Fibroblast of skin of right quadriceps (primary cell): ENCODE measurements at places on chromosomes 1 and 21.

DNA sequence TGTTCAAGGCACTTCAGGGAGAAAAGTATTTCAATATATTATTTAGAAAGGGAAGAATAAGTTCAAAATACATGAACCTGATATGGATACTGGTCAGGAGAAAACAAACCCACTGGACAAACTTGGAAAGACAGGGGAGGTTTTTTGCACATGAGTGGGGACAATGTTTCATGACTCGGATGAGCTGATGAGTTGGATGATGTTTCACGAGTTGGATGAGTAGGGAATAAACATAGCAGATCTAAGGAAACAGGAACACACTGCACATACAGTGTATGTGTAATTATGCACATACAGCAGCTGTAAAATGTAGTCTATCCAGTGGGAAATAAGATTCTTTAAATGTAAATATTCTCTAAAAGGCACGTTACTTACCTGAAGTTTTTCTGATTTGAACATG, 682.9 kb upstream of the ADAMTS5 start:
- DNase-seq, result peak; percentile 27

DNA sequence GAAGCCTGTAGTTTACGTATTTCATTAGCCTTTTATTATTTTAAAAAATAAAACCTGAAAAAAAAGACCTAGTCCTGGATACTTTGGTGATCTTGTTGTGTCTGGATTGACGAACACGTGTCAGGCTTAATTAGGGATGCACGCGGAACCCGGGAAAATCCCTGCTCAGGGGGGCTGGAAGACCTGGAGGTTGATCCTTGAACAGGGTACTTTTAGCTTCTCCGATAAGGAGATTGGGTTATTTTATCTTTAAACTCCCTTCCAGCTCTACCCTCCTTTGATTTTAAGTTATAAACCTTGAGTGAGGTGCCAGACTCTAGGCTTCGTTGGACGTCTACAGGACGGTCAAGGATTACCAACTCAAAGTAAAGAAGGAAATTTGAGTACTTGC, 552 bp upstream of the ZNF691 start:
- no peak for DNase-seq

DNA sequence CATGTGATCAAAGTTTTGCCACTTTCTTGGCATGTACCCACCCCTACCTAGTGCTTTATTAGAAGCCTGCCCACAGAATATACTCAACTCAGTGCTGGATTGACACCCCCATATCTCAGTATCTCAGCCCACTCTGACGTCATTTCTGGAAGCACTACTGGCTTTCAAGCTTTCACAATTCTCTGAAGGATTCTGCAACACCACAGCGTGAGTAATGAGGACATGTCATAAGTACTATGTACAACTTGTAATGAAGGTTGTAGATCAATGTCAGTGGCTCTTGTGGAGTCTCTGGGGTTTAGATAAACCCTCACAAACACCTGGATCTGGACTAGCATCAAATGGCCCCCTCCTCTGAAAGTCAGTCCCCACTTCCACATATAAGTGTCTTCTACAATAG, 57.2 kb downstream of the TNFSF4 start:
- DNase-seq, result peak; percentile 64

- no peak for DNase-seq
Measured at GRCh38 chr1:185112356-185112755, 44.4 kb downstream of the TRMT1L start.

DNA sequence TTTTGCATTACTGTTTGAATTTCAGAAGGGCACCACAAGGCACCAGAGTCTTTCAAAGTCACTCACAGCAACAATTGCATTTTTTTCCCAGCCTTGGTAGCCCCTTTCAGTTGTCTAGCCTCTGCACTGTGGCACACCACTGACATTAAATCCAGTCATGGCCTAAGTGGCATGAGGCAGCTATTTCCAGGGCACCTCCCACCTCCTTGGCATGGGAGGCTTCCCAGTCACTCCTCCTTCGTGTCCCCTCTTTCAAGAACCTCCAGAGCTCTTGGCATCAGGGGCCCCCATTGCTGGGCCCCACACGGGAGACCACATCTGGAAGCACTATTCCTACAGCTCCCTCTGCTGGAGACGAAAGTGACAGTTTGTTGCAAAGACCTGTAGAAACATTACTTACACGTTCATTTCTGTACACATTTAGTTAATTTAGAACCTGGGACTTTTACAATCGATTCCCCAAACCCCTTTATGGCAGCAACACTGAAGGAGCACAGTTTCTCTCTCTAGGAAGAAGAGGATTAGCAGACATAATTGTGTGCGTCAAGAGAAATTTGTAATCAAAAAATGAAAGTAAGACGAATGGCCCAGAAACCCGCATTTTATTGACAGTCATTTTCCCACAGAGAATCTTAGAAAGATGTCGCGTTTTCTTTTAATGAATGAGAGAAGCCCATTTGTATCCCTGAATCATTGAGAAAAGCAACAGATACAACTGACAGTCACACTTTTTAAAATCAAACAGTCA, 5.7 kb upstream of the CHD5 start:
- peak; percentile 38 for DNase-seq

DNA sequence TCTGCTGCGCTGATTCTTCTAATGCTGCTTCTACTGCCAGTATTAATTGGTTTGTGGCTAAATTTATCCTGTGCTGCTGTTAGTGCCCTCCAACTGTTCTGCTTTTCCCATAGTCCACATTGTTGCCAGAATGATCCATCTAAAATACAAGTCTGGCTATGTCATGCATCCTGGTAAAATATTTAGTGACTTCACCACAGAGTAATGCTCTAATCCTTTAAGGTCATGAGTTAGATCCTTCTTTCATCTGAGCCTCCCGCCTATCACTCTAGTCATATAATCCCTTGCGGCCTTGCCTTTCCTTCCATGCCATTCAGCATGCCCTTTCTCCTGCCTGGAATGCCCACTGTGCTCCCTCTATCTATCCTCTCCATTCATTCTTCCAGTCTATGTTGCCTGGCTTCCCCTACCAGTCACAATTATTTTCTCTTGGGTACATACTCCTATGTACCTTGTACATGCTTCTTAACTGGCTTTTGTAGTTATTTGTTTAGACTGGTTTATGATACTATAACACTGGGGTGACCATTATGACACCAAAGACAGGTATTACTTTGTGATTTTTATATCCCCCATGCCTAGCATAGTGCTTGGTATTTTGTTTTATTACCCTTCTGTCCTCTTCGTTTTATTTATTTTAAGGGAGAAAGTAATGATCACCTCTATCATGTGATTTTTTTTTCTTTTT, 144.0 kb downstream of the MAGI3 start:
- DNase-seq, result peak; percentile 90

GRCh38 chr1:243942196-243943150, 92.4 kb upstream of the AKT3 start:
- DNase-seq, result no peak

DNA sequence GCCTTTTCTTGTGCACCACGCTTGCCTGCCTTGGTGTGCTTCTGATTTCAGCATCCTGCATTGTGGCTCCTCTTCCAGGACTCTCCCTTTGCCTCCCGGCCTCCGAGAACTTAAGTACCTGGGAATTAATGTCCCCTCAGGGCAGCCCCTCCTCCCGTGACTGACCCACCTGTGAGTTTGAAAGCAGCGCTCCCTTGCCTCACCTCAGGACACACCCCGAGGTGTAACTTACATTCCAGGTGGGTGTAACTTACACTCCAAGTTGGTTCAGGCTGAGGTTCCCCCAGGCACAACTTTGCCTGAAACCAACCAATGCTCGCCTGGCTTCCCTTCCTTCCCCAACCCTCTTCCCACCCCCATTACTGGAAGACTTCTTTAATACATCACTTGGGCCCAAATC, 161.4 kb downstream of the KAZN start:
- DNase-seq, result no peak

DNA sequence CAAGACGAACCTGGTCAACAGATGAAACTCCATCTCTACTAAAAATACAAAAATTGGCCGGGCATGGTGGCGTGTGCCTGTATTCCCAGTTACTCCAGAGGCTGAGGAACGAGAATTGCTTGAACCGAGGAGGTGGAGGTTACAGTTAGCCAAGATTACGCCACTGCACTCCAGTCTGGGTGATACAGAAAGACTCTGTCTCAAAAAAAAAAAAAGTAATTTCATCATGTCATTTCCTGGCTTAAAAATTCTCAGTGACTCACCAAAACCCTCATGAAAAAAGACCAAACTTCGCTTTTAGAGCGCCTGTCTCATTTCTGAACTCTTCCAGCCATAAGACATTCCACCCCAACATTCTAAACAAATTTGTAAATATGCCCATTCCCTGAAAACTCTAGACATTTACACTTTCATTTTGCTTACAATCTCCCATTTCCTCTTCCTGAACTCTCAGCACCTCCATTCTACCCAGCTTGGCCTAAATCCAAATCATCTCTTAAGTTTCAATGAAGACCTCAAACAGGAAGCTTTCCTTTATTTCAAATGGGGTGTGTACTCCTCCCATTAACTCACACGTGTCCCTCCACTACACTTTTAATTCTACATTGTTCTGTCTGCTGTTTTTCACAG, 50.5 kb upstream of the PRRC2C start:
- DNase-seq, result peak; percentile 83

- peak; percentile 2 for DNase-seq
Measured at GRCh38 chr1:68495968-68496679, 758 bp downstream of the DEPDC1 start.

DNA sequence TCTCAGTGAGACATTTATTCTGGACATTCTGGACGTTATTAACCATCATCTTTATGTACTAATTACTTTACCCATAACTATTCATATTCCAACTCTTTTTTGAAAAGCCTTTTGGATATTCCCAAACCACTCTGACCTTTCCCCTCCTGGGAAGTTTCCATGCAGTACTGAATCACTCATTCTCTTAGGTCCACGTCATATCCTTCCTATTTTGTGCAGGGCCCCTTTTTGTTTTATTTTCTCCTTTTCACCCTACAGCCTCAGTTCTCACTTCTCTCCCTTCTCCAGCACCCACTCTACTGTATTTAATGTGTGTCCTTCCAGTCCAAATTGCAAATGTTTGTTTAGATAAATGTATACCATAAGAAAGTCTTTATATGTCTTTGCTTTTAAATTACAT, 16.4 kb upstream of the ATP1A1 start:
- peak; percentile 28 for DNase-seq

DNA sequence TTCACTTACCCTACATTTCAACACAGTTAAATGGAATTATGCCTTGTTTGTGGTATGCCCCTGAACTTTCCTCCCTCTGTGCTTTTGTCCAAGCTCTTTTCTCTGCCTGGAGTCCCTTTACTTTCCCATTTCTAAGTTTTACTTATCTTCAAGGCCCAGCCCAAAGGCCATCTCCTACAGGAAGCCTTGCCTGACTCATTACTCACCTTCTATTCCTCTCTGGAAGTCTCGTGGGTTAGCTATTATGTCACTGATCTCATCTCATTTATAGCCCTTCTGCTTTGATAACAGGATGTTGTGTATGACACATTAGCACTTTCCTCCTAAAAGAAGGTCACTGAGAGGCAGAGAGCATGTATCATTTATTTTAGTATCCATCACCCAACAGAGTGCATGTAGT, 78.8 kb upstream of the CD1D start:
- peak; percentile 61 for DNase-seq

GRCh38 chr1:230381585-230381984, 44.5 kb downstream of the PGBD5 start:
- DNase-seq, result no peak

DNA sequence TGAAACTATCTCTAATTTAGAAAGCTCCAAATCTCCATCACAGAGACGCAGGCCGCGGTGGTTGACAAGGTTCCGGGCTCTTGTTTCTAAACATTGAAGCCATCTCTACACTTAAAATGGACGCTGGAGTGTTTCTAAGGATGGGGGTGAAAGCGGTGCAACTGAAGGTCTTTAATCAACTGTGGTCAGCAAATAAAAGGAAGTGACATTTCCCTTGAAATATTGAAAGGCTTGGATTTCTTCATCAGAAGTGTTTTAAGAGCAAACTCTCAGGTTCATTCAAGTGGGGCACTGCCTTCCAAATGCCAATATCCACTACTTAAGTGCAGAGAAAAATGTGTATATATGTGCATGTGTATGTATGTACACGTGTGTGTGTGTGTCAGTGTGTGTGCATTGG, 117.3 kb downstream of the KAZN start:
- DNase-seq, result no peak

GRCh38 chr1:221913351-221913892, 171.5 kb upstream of the DUSP10 start:
- DNase-seq, result no peak

GRCh38 chr1:240005997-240006650, 85.6 kb upstream of the FMN2 start:
- no peak for DNase-seq

DNA sequence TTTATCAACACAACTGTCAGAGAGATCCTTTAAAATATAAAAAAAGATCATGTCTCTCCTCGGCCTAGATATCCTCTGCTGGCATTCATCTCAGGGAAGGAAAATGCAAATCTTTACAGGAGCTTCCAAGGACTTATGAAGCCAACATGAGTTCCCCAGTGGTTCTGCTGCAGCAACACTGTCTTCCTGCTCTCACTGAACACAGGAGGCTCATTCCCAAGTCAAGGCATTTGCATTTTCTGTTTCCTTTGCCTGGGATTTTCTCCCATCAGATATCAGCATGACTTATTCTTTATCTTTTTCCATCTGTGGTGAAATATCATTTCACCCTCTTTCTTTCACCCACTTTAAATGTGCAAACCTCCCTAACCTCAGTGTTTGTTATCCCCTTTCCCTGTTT, 513.8 kb upstream of the ZP4 start:
- DNase-seq, result no peak

DNA sequence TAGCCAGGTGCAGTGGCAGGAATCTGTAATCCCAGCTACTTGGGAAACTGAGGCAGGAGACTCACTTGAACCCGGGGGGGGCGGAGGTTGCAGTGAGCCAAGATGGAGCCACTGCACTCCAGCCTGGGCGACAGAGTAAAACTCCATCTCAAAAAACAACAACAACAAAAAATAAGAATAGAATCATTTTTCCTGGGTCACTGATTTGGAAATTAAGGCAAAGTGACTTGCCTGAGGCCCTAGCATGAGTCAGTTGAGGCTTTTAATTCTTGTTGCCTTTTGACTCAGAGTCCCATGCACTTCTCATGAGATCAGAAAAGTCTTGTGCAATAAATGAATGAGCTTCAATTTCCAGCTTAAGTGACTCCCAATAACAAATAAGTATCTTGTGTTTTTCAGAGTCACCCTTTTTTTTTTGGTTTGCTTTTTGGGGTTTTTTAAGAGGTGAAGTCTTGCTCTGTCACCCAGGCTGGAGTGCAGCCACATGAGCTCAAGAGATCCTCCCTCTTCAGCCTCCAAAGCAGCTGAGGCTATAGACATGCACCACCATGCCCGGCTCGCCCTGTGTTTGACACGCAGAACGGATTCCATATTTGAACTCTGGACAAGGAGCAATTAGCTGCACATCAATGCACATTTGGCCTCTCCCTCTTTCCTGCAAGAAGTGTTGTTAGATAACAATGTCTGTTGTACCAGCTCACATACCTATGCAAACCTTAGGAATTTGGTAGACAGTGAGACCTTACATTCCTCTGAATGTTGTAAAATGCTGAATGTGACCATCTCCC, 3.4 kb upstream of the PLEKHM2 start:
- peak; percentile 87 for DNase-seq
